Left ventricle myocardium superior (tissue), 1 donor: ENCODE measurements at places on chromosomes 1 and 21. TPM values are rescaled to one million over a fixed set of nuclear protein-coding genes. Genes with fewer than 3 reads are reported as not detected.

The CLCA4 gene
- not detected for total RNA-seq

The COA6 gene
- 38.2 TPM for total RNA-seq

The KCNA3 gene
- 0.47 TPM for total RNA-seq

The IVL gene
- total RNA-seq, result not detected

The IL6R gene
- 15.3 TPM for total RNA-seq

The OBSCN gene
- 316 TPM for total RNA-seq

The PTPRU gene
- 19.2 TPM for total RNA-seq

The PPM1J gene
- total RNA-seq, result 7.2 TPM

The DIO1 gene
- not detected for total RNA-seq

The FLG2 gene
- not detected for total RNA-seq

The KCNJ15 gene
- total RNA-seq, result 0.72 TPM

The CACNA1S gene
- not detected for total RNA-seq

The MPL gene
- total RNA-seq, result 0.40 TPM

DNA sequence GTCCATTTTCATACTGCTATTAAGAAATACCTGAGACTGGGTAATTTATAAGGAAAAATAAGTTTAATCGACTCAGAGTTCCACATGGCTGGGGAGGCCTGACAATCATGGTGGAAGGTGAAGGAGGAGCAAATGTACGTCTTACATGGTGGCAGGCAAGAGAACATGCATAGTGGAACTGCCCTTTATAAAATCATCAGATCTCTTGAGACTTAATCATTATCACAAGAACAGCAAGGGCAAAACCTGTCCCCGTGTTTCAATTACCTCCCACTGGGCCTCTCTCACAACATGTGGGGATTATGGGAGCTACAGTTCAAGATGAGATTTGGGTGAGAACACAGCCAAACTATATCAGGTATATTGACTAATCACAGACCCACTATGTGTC, 370.2 kb upstream of the USP24 start:
- DNase-seq, result no peak

- peak; percentile 61 for DNase-seq
Observed at GRCh38 chr1:16191309-16191708, 21.1 kb downstream of the ARHGEF19 start.

DNA sequence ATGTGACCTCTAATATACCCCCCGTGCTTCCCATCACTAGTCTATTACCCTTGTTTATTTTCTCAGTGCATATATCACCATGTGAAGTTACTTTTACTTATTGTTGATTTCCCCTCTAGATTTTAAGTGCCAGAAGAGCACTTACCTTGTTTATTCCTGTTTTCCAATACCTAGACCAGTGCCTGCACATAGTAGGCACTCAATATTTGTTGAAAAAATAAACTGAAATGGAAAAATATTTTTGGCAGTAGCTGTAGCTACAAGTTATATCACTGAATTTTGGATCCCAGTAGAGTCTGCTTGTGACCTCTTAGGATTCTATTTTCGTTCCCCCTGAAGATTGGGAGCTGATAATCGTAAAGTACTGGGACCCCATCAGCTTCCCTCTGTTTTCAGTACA, 32.0 kb upstream of the FOXE3 start:
- no peak for DNase-seq

DNA sequence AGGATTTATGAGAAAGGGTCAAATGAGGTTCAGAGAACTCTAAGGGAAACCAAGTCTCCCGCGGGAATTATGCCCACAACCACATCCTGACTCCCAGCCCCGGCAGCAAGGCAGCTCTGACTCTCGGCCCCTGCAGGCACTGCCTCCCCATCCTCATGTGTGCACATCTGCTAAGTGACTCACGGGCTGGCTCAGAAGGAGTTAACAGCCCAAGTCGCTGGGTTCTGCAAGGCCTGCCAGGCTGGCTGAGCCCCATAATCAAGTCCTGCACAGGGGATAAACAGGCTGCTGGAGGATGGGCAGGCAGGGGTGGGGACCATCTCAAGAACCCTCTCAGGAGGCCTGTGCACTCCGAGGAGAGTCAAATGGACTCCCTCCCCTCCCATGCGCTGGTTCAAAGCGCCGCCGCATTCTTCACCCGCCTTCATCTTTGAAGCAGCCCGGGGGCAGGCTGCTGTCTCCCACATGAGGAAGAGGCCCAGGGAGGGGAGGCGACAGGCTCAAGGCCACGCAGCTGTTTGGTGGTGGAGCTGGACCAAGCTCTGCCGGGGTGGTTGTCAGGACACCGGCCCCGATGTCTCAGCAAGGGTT, 344.3 kb downstream of the MATN1 start:
- no peak for DNase-seq

- DNase-seq, result no peak
Observed at GRCh38 chr21:17988102-17988437, 168.9 kb upstream of the C21orf91 start.

- no peak for DNase-seq
Observed at GRCh38 chr1:207648334-207649209, 3.6 kb downstream of the CR1L start.

DNA sequence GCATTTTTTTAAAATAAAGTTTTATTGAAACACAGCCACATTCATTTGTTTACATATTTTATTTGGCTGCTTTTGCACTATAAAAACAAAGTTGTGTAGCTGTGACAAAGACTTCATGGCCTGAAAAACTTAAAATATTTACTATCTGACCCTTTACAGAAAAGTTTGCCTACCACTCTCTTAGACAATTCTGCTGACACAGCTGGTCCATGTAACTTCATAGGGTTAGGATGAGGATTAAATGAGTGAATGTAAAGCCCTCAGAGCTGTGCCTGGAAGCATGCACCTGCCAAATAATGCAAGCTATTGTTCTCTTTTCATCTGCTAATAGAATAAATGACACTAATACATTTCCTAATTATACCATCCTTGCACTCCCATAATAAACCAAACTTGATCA, 67.7 kb downstream of the FCRL5 start:
- no peak for DNase-seq

- DNase-seq, result peak; percentile 78
Observed at GRCh38 chr21:14864211-14865021, 200.4 kb downstream of the NRIP1 start.

DNA sequence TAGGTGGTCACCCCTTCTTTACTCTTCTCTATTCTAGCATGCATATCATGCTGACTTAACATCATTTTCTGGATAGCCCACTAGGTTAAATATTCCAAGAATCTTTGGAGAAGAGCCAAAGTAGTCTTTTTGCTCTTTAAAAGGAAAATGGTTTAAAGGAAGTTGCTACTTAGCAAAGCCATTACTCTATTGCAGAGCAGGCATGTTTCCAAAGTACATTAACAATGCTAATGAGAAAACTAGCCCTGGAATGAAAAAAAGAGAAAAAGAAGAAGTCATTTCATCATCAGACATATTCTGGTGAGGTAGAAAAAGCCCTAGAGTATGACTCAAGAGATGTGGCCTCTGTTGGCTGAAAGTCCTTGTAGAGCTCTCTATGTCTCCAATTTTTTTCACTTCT, 74.0 kb downstream of the NUF2 start:
- DNase-seq, result no peak

DNA sequence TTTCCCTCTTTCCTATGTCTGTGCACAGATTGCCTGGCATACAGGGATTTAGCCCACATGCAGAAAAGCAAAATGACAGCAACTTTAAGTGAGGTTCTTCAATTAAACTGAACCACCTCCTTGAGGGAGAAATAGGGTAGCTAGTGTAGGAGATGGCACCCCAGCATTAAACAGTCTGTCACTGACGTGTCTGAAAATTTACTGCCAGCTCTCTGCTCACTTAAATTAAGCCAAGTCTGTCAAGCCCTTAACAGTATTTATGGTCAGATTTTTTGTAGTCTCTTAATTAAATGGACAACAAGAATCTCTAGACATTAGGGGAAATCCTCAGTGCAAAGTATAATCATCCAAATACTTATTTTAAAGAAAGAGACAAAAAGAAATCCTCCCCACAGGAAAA, 696.5 kb upstream of the PTBP2 start:
- DNase-seq, result no peak

GRCh38 chr1:59520194-59520593, 223.3 kb downstream of the FGGY start:
- DNase-seq, result no peak

DNA sequence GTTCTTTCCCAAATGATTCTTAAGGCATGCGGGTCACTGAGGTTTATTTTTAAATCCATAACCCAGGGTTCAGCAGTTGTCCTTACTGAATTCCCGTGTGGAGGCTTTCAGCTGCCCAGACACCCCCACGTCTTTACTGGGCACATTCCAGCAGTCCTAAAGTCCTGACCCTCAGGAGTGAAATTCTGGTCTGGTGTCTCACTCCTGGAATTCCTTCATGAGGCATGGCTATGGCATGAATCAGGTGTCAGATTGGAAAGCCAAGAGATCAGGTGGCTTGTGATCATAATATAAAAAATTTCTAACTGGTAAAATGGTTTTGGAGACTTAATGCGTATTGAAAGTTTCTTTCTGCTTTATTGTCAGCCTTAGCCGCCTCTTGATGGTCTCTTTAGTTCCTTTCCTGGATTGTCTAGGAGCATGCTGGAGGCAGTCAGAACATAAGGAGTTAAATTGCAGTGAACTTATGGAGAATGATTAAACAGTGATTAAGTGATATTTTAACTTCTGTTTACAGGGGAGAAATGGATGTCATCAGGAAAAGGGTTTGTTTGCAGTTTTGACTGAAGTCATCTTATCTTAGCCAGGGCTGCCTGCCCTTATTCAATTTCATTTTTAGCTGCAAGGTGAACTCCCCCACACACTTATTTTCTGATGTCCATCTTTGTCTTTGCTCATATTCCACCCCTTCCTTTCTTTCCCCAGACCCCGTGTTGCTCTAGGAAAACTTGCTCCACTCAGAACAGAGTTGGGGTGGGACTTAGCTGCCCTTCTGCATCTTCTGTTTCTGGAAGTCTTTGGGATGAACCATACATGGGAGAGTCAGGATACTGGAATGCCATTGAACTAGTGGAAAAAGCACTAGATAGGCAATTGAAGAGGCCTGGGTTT, 25.7 kb upstream of the MACF1 start:
- DNase-seq, result no peak

DNA sequence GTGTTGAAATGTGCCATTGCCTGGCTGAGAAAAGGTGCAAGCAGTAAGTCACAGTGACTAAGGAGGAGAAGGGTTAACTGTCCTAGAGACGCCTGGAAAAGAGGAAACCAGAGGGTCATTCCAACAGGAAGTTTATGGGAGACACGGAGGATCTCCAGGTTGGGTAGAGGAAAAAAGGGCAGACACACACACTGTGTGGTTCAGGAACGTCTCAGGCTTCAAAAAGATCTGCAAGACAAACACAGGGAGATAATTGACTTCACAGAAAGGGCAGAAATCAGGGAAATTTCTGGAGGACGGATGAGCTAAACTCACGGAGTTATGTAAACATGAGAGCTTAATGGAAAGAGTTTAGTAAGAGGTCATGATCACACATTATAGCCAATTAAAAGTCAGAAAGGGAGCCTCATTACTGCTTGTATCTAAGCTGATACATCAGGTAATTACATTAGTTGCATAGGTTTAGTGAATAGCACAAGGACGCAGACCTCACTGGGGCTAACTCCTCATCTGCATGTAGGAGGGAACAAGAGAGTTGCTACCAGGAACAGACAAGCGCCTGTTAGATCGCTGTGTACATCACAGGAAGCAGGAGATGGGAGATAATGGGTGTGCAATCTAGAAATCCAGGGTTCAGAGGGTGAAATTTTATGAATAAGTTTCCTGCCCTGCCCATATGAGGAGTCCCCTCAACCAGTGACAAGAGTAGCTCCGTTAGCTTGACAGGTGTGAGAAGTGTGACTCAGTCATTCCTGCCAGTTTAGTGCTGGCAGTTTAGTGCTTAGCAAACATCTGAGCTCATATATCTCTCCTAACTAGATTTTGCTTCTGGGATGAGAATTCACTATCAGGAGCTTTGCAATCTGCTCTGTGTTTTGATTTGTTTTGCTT, 96.6 kb upstream of the TNR start:
- DNase-seq, result no peak

- no peak for DNase-seq
Observed at GRCh38 chr1:48853006-48853405, 76.3 kb upstream of the BEND5 start.

- DNase-seq, result no peak
Observed at GRCh38 chr21:42404539-42404938, 837 bp downstream of the UBASH3A start.

DNA sequence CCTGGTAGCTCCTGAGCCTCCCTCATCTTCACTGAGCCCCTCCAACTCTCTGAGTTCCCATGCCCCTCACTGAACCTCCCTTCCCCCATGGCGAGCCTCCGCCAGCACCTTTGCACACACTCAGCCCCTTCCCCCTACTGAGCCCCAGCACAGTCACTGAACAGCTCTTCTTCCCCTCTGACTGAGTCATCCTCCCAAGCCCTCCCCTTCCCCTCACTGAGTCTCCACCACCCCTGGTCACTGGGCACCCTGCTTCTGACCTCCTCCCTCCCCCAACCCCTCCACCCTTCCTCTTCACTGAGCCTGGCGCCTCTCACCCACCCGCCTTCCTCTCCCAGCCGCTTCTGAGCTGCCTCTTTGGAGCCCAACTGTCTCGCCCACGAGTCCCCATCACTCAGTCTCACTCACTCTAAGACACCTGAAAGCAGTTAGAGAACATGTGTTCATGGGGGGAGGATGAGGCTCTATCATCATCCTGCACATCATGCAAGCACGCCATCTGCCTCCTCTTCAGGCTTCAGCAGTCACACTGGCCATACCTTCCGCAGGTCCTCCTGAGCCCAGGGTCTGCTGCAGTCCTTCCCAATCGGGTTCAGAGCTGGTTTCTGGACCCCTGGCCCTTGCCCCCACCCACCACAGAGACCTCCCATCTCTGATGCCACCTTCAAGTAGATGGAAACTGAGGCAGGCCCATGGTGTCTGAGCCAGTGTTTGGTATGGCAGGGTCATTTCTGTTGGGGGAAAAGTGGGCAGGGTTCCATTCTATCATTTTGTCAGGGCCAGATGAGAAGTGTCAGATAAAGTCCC, 2.0 kb upstream of the TRNP1 start:
- DNase-seq, result no peak

GRCh38 chr1:24418898-24419628, 3.5 kb downstream of the NIPAL3 start:
- peak; percentile 41 for DNase-seq

GRCh38 chr1:43689289-43689688, 18.0 kb upstream of the ST3GAL3 start:
- DNase-seq, result no peak

DNA sequence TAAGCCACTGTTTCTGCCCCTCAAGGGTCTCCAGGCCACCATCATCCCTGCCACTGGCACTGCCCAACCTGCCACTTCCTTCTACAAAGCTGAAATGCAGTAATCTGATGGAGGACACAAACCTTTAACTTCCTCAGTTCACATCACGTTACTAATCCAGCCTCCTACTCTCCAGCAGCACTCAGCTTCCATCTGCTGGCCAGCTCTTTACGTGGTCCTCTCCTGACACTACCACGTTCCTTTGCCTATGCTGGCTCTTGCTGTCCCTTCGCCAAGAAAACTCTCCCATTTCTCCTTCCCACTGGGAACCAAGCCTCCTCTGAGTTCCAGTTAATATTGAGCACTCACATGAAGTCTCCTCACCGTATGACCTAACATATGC, 124.0 kb downstream of the EDEM3 start:
- no peak for DNase-seq
